Esophagus muscularis mucosa (tissue), 4 donors: ENCODE measurements at places on chromosomes 16 and 17. TPM values are rescaled to one million over a fixed set of nuclear protein-coding genes. Genes with fewer than 3 reads are reported as not detected.
A peak's percentile ranks its signal among the peaks of the same experiment; 100 is the strongest.

GRCh38 chr16:80656711-80657150 lies 115.9 kb downstream of the DYNLRB2 start:
- no peaks in the 10 kb centered on the region for H3K4me1 ChIP-seq
- DNase-seq = no peak
- no peaks in the 10 kb centered on the region for H3K27me3 ChIP-seq
- no peaks in the 10 kb centered on the region for H3K36me3 ChIP-seq

- no peak for DNase-seq
- peak overlapping the region; percentile 30 for H3K27ac ChIP-seq
- no peaks in the 10 kb centered on the region for H3K27me3 ChIP-seq
- peaks cover 30% of the 10 kb centered on the region for H3K36me3 ChIP-seq
Observed at GRCh38 chr17:16440901-16441629, 25.7 kb downstream of the TRPV2 start.

GRCh38 chr17:31226373-31226772 lies 70.7 kb downstream of the OMG start:
- no peaks in the 10 kb centered on the region for H3K27me3 ChIP-seq
- H3K36me3 ChIP-seq = peaks cover 30% of the 10 kb centered on the region
- no peak for DNase-seq
- no peak overlapping the region for H3K27ac ChIP-seq

DNA sequence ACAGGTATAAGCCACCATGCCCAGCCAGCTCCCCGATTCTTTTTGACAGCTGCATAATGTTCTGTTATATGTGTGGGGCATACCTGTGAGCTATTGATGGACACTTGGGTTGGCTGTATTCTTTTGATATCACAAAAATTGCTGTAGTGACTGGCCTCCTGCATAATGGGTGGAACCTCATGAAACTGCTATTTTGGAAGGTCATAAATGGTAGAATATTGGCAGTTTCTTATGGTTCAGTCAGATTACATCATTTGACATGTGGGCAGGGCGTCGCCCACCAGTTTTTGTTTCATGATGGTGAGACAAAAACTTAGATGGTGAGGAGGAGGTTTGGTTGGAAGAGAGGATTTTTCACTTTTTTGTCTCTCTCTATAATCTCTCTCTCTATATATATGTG lies 26.7 kb upstream of the POLR3E start:
- no peaks in the 10 kb centered on the region for H3K27me3 ChIP-seq
- DNase-seq = no peak
- H3K36me3 ChIP-seq = peaks cover 94% of the 10 kb centered on the region
- no peak overlapping the region for H3K27ac ChIP-seq
- no peak overlapping the region for H3K4me3 ChIP-seq

GRCh38 chr17:75269844-75270217 lies 1.2 kb downstream of the MIF4GD start:
- peak overlapping the region; percentile 90 for H3K4me3 ChIP-seq
- no peaks in the 10 kb centered on the region for H3K27me3 ChIP-seq

DNA sequence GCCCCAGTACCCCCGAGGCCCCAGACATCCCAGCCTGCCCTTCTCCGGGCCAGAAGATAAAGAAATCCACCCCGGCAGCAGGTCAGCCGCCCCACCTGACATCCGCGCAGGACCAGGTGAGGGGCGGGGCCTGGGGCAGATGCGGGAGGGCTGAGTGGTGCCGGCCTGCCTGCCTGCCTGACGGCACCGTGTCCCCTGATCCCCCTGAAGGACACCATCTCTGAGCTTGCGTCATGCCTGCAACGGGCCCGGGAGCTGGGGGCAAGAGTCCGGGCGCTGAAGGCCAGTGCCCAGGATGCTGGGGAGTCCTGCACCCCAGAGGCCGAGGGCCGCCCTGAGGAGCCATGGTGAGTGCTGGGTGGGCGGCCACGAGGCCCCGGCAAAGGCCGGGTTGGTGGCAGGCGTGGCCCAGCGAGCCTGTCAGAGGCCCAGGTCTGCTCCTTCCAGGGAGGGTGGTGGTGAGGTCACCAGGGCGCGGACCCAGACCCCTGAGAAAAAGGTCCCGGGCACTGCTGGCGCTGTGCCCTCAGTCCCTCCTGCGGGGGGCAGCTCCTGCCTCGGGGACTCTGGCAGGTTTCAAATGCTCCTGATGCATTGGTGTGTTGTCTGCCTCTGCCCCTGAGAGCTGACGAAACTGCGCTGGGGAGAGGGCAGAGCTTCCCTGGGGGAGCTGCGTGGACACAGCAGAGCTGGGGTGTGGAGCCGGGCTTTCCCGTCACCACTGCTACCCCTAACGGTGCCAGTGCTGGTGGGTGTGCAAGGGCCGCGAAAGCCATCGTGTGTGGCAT lies 1.2 kb downstream of the CDT1 start:
- H3K27me3 ChIP-seq = no peaks in the 10 kb centered on the region
- DNase-seq = no peak
- H3K4me3 ChIP-seq = no peak overlapping the region
- peaks cover 38% of the 10 kb centered on the region for H3K4me1 ChIP-seq

- no peak for DNase-seq
- H3K36me3 ChIP-seq = no peaks in the 10 kb centered on the region
Observed at GRCh38 chr17:917941-918740, 61.4 kb downstream of the NXN start.

GRCh38 chr17:236641-237405 lies 55.4 kb upstream of the DOC2B start:
- no peak overlapping the region for H3K27ac ChIP-seq
- no peak overlapping the region for H3K4me3 ChIP-seq
- no peaks in the 10 kb centered on the region for H3K27me3 ChIP-seq
- no peaks in the 10 kb centered on the region for H3K4me1 ChIP-seq

GRCh38 chr16:77840673-77841501 lies 52.5 kb downstream of the VAT1L start:
- H3K27me3 ChIP-seq = peaks cover 15% of the 10 kb centered on the region
- no peak overlapping the region for H3K27ac ChIP-seq
- H3K4me3 ChIP-seq = no peak overlapping the region
- no peaks in the 10 kb centered on the region for H3K4me1 ChIP-seq
- DNase-seq = no peak
- no peaks in the 10 kb centered on the region for H3K36me3 ChIP-seq

DNA sequence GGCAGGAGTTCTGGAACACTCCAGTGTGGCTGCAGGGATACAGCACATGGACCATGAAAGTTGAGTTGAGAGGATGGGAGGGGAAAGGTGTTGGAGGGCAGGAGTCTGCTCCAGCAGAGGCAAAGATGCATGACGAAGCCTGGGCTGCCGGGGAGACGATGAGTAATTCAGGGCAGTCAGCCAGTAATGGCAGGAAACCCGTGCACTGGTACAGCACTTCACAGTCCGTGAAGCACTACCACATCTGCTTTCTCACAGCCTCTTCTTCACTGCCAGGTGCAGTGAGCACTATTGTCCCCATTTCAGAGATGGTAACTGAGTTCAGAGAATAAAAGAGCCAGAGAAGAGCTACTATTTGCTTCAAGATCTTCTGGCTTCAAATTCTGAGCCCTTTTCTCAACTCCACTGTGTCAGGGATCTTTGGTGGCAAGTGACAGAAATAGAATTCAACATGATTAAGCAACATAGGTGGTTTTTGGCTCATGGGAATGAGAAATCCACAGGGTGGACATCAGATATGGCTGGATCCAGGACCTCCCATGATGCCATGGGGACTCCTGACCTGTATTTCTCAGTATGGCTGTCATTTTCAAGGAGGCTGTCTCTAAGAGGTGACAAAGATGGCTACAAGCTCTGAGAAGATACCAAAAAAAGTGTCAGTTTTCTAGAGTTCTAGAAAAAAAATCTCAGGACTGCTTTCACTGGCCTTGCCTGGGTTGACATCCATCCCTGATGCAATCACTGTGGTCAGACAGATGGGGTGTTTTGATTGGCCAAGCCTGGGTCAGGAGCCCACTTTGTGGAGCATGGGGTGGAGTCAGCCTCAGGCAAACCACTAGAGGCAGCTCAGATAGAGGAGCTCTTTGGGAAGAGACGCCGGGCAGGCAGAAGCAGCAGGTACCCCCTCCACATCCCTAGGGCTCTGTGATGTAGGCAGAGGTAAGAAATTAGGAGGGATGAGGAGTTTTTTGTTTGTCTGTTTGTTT lies 24.7 kb downstream of the IL21R start:
- peak; percentile 88 for DNase-seq
- H3K36me3 ChIP-seq = no peaks in the 10 kb centered on the region
- no peaks in the 10 kb centered on the region for H3K4me1 ChIP-seq
- H3K4me3 ChIP-seq = no peak overlapping the region
- H3K27me3 ChIP-seq = no peaks in the 10 kb centered on the region

- H3K36me3 ChIP-seq = peaks cover 31% of the 10 kb centered on the region
- no peak overlapping the region for H3K27ac ChIP-seq
- H3K4me1 ChIP-seq = peaks cover 4% of the 10 kb centered on the region
- no peaks in the 10 kb centered on the region for H3K27me3 ChIP-seq
- no peak for DNase-seq
Observed at GRCh38 chr17:82787081-82787848, 35.4 kb downstream of the TBCD start.

- H3K27me3 ChIP-seq = no peaks in the 10 kb centered on the region
- DNase-seq = no peak
- peak overlapping the region; percentile 86 for H3K27ac ChIP-seq
- H3K36me3 ChIP-seq = peaks cover 7% of the 10 kb centered on the region
- peaks cover 34% of the 10 kb centered on the region for H3K4me1 ChIP-seq
- H3K4me3 ChIP-seq = peak overlapping the region; percentile 99
Observed at GRCh38 chr16:23509782-23510163, 521 bp downstream of the GGA2 start.

GRCh38 chr17:37541880-37542660 lies 52.4 kb downstream of the DUSP14 start:
- no peak overlapping the region for H3K4me3 ChIP-seq
- no peaks in the 10 kb centered on the region for H3K27me3 ChIP-seq
- peaks cover 17% of the 10 kb centered on the region for H3K4me1 ChIP-seq

- no peaks in the 10 kb centered on the region for H3K27me3 ChIP-seq
- DNase-seq = no peak
- peaks cover 16% of the 10 kb centered on the region for H3K4me1 ChIP-seq
Observed at GRCh38 chr16:67425580-67425979, 5.3 kb upstream of the HSD11B2 start.

GRCh38 chr17:7393613-7394451 lies 493 bp downstream of the PLSCR3 start:
- H3K4me1 ChIP-seq = peaks cover 23% of the 10 kb centered on the region
- no peak for DNase-seq
- H3K36me3 ChIP-seq = peaks cover 12% of the 10 kb centered on the region
- H3K27ac ChIP-seq = peak overlapping the region; percentile 89
- no peaks in the 10 kb centered on the region for H3K27me3 ChIP-seq

GRCh38 chr16:87945351-87946042 lies 5.7 kb upstream of the BANP start:
- H3K27me3 ChIP-seq = no peaks in the 10 kb centered on the region
- peak overlapping the region; percentile 79 for H3K27ac ChIP-seq
- DNase-seq = no peak
- H3K36me3 ChIP-seq = no peaks in the 10 kb centered on the region
- H3K4me1 ChIP-seq = peaks cover 9% of the 10 kb centered on the region
- H3K4me3 ChIP-seq = peak overlapping the region; percentile 39

DNA sequence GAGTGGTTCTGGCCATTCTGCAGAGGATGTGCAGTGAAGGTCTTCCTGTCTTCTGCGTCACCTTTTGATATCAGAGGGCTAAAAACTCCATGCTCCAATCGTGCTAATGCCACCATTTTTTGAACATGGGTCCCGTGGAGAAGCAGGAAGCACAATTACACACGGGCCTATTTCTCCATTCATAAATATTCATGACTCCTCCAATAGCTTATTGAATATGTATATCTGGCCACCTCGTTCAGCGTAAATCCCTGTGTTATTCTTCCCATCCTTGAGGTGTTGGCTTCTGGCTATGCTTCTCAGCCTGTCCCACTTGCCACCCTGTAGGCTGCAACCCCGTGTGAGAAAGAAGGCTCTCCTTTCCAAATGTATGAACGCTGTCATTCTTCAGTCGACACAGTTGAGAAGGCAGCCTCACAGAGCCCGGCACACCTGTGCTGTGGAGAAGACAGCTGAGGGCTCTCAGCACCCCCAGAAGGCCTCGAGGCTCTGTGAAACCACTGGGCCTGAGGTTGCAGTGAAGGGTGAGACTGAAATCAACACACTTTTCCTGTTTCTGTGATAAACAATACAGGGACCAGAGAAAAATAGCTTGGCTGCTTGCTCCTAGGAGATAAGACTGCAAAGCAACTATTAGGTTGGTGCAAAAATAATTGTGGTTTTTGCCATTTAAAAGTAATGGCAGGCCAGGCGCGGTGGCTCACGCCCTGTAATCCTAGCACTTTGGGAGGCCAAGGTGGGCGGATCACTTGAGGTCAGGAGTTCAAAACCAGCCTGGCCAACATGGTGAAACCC lies 4.9 kb upstream of the ANKRD40CL start:
- DNase-seq = no peak
- H3K4me1 ChIP-seq = no peaks in the 10 kb centered on the region
- no peak overlapping the region for H3K27ac ChIP-seq

DNA sequence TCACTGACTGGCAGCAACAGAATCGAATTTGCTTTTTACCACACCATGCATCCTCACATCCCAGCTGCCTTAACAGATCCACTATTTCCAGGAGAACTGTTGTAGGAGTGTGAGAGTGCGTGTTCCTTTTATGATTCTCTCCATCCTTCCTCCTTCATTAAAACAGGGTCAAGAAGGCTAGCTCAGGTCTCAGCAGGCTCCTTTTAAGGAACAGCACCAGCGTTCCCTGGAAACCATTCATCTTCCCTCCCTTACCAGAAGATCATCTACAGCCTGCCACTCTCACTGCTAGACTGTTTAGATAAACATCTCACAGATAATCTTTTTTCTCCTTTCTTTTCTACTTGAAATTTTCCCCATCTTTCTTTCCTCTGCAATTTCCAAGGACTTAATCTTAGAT lies 1531.9 kb upstream of the CDH8 start:
- H3K4me3 ChIP-seq = no peak overlapping the region
- no peaks in the 10 kb centered on the region for H3K27me3 ChIP-seq
- H3K4me1 ChIP-seq = no peaks in the 10 kb centered on the region
- DNase-seq = no peak

GRCh38 chr16:10356870-10357842 lies 28.7 kb upstream of the ATF7IP2 start:
- H3K36me3 ChIP-seq = no peaks in the 10 kb centered on the region
- H3K27me3 ChIP-seq = no peaks in the 10 kb centered on the region
- no peak overlapping the region for H3K27ac ChIP-seq
- no peaks in the 10 kb centered on the region for H3K4me1 ChIP-seq
- H3K4me3 ChIP-seq = no peak overlapping the region

DNA sequence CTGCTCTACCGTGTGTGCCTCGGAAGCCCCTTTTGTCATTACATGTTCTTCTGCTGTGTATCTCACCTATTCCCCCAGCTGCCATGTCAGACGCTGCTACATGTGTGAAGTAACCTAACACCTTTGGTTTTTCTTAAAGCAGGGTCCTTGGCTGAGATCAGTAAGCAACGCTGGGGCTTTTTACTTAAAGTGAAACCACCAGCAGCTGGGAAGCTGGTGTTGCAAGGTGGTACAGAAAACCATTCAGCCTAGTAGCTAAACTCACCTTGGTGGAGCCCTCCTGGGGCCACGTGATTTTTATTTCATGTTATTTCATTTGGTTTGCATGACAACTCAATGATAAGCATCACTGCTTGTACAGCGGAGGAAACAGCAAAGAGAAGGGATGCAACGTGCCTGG lies 62.6 kb downstream of the PLCG2 start:
- no peak overlapping the region for H3K4me3 ChIP-seq
- H3K27me3 ChIP-seq = no peaks in the 10 kb centered on the region
- no peak for DNase-seq
- H3K4me1 ChIP-seq = no peaks in the 10 kb centered on the region
- H3K27ac ChIP-seq = no peak overlapping the region
- H3K36me3 ChIP-seq = no peaks in the 10 kb centered on the region

Gene PRR35
- total RNA-seq = not detected

Gene TM4SF5
- total RNA-seq = not detected

Gene CYTH1
- total RNA-seq = 25.7 TPM

Gene PYDC1
- total RNA-seq = not detected

Gene GAS2L2
- total RNA-seq = 0.42 TPM

Gene EVI2A
- 3.2 TPM for total RNA-seq

Gene CCDC144A
- total RNA-seq = 3.4 TPM

Gene CD300A
- 4.1 TPM for total RNA-seq

Gene HSD11B2
- total RNA-seq = 1.1 TPM

Gene MYH8
- not detected for total RNA-seq
